Activated CD8-positive, alpha-beta T cell treated with anti-CD3 and anti-CD28 coated beads, Interleukin-2, amount 10 ng/mL, durations not matched to agents 7 days and 5 days (primary cell): ENCODE measurements at places on chromosomes 1 and 21. TPM values are rescaled to one million over a fixed set of nuclear protein-coding genes. Genes with fewer than 3 reads are reported as not detected.

The IL19 gene
- total RNA-seq: not detected

The GART gene
- total RNA-seq: 147 TPM

GRCh38 chr1:228987736-228988506 is 252.6 kb downstream of the RHOU start:
- DNase-seq: no peak

GRCh38 chr1:180862305-180862704 is 50.4 kb upstream of the KIAA1614 start:
- no peak for DNase-seq

- no peak for DNase-seq
These were observed 116.3 kb upstream of the CACYBP start for GRCh38 chr1:174883409-174883808.
